ENCODE measurements at places on chromosomes 3 and 15. TPM values are rescaled to one million over a fixed set of nuclear protein-coding genes. Genes with fewer than 3 reads are reported as not detected.

The GPR62 gene
- not detected for total RNA-seq

The PTPRG gene
- total RNA-seq = 11.1 TPM

The ZNF502 gene
- total RNA-seq = 4.4 TPM

The TNFAIP8L3 gene
- 5.0 TPM for total RNA-seq

The STIMATE gene
- total RNA-seq = 7.9 TPM

The HCLS1 gene
- 10.4 TPM for total RNA-seq

The RLBP1 gene
- not detected for total RNA-seq

The ZBED2 gene
- total RNA-seq = 8.2 TPM

The TUSC2 gene
- 23.3 TPM for total RNA-seq

The SCN5A gene
- not detected for total RNA-seq

The FBXW12 gene
- not detected for total RNA-seq

The JAGN1 gene
- 24.5 TPM for total RNA-seq

The RAD51 gene
- total RNA-seq = 0.53 TPM
